ENCODE measurements at places on chromosomes 7 and 10.
A peak's percentile ranks its signal among the peaks of the same experiment; 100 is the strongest.

- no peak for DNase-seq
These were observed 49.3 kb downstream of the CALML3 start for GRCh38 chr10:5573968-5574641.

DNA sequence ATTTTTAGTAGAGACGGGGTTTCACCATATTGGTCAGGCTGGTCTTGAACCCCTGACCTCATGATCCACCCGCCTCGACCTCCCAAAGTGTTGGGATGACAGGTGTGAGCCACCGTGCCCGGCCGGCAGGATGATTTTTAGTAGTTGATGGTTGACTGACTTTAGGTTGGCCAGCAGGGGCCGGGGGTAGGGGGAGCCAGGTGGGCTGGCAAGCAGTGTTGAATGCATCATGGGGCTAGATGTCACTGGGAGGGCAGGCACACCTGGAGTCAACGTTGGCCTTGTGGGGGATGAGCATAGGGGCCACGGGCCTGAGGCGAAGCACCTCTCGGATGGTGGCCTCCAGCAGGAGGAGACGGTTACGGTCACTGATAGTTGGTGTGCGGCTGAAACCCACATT lies 5.0 kb downstream of the CYP17A1 start:
- DNase-seq = no peak

GRCh38 chr7:66626331-66626934 lies 2.2 kb upstream of the KCTD7 start:
- no peak for DNase-seq

DNA sequence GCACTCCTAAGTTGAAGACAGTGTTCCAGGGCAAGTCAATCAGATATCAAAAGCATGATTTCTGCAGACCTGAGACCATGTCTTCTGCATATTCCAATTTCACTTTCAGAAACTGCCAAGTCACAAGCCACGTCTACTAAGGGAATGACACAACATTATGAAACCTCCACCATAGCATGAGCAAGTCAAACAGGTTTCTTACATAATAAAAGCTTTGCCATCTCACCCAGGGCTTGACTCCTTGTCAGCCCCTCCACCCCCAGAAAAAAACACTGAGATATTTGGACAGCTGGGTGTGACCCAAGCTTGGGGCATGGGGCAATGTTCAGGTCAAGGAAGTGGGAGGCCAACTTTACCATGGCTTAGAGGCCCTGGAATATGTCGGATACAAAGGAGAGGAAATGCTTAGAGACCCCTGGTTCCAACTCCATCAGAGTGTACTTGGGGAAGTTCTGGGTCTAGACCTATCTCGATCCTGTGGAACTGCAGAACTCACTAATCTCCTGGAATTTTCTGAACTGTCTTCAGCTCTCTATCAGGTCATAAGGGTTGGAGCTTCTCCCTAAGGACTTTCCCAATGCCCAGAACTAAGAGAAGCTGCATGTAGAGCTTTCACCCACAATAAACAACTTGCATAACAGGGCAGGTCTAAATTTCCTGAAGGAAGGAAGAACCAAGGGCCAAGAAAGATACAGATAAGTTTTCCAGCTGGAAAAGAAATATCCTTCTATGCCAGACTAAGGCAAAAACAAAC lies 80.6 kb upstream of the NAMPT start:
- DNase-seq = no peak

- DNase-seq = peak; percentile 64
These were observed 126.7 kb upstream of the ZMIZ1 start for GRCh38 chr10:78942091-78942501.

GRCh38 chr10:68957654-68958053 lies 1.7 kb downstream of the DDX21 start:
- no peak for DNase-seq

- no peak for DNase-seq
These were observed 528.9 kb downstream of the MAGI2 start for GRCh38 chr7:78924581-78924980.

DNA sequence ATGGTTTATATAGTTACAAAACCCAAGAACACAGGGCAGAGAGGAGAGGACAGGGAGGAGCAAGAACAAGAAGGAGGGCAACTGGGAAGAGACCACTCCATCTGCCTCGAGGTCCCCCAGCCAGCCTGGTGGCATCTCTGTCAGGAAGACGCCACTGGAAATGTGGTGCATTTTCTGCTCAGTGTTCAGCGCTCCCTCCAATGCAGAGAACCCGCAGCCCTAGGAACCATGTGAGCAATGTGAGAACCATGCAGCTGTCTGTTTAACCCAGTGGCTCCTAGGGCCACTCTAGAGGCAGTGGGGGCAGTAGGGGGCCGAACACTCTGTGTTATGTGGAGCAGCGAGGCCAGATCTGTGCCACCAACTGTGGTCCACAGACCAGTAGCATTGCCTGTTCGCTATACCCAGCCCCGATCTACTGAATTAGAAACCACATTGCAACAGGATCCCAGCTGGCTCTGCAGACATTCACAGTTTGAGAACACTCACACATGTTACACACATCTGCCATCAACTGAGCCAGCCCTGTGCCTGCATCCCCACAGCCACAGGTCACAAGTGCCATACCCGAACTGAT lies 110.2 kb downstream of the CPXM2 start:
- DNase-seq = no peak

DNA sequence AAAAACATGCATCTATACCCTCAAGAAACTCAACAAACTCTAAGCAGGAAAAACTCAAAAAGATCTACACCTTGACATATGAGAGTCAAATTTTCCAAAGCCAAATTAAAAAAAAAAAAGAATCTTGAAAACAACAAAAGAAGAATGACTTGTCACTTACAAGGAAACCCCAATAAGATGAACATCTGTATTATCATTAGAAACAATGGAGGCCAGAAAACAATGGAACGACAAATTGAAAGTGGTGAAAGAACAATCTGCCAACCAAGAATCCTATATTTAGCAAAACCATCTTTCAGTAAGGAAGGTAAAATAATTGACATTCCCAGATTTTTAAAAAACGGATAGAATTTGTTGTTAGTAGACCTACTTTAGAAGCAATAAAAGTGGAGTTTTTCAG lies 516.8 kb downstream of the ACTR3B start:
- no peak for DNase-seq

DNA sequence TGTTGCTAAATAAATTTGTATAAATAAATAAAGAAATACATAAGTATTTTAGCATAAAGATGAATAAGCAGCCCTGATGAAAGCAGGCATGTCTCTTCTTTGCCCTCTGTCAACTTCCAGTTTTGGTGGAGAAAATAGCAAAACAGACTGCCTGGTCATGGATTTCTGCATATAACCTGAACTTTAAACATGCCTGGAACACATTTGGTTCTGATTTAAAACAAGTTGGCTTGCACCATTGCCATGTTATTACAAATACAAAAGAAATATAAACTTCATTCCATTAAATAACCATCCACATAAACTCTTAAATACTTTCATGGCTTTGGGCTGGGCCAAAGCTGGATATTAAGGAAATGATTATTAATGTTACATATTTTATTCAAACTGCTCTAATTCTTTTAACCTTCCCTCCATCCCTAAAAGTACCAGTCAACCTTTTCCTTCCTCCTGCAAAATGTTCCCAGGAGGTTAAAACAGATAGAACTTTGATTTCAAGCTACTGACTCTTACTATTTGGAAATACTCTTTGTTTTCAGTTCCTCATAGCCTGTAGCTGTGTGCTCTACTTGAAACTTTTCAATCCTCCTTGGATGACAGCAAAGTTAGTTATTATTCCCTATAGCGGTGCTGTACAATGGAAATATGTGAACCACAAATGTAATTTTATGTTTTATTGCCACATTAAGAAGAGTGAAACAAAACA lies 96.3 kb downstream of the BICC1 start:
- DNase-seq = no peak

GRCh38 chr7:104160375-104160774 lies 47.4 kb downstream of the ORC5 start:
- DNase-seq = peak; percentile 69

DNA sequence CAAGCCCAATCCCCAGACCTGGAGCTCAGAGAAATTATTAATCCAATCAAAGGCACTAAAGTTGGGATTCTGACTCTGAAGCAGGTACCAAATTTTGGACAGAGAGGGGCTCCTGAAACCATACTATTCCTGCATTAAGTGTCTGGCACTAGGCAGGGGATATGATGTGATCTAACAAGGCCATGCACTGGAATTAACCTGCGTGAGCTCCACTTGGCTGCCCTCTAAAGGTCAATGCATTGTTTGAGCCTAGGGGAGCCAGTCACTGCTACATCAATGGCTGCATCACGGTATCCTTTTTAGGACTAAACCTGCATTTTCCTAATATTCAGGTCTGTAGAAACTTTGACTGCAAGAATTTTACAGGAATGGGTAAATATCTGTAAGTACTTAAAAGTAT lies 42.1 kb downstream of the ST8SIA6 start:
- DNase-seq = peak; percentile 21

DNA sequence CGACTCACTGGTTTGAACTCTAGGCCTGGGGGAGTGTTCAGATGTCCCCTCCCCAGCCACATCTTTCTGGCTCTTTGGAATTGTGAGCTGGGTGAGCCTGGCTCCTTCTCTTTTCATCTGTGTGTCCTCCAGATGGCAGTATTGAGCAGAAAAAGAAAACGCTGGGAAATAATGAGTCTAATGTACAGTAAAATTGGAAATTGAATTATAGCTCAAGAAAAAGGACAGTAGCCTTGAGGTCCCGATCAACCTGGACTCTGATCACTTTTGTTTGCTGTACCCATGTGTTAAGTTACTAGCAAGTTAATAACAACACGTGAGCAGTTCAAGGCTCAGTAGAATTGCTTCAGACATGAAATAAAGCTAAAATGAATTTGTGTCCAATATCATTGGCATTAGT lies 77.9 kb downstream of the SNX10 start:
- DNase-seq = peak; percentile 94

DNA sequence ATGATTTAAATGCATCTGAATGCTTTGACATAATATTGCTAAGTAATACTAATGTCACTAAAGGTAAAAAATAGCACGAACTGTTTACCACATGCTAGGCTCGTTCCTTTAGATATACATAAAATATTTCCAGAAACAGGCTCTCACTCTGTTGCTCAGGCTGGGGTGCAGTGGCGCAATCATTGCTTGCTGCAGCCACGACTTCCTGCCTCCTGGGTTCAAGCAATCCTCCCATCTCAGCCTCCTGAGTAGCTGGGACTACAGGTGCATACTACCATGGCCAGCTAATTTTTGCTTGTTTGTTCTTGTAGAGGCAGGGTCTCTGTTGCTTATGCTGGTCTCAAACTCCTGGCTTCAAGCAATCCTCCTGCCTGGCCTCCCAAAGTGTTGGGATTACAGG lies 183.3 kb downstream of the SGMS1 start:
- no peak for DNase-seq

GRCh38 chr7:158666401-158666800 lies 38.2 kb downstream of the NCAPG2 start:
- DNase-seq = no peak

DNA sequence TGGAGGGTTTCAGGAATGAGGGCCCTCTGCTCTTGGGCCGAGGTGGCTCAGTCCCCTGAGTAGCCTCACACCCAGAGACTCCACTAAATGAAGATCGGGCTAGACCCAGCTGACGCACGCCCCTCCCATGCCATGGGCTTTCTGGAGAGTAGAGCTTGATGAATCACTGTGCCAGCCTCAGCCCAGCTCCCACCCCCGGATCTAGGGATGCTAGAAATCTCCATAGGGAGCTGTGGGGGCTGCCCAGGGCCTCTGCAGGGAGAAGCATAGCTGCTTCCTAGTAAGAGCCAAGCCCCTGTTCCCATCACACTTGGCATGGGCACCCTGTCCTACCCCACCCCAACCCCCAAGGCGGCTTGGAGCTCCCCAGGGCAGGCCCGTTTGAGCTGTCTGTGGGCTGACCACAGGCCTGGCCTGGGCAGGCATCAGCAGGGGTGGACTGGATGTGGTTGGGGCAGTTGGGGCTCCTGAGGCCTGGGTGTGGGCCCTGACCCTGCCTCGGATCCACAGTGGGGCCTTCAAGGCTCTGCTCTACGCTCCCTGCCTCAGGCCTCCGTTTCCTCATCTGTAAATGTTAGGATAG lies 121.2 kb downstream of the ZMIZ1 start:
- no peak for DNase-seq

GRCh38 chr7:122914812-122915211 lies 28.6 kb upstream of the CADPS2 start:
- no peak for DNase-seq

- no peak for DNase-seq
These were observed 288.4 kb upstream of the LRRTM3 start for GRCh38 chr10:66637273-66638036.

DNA sequence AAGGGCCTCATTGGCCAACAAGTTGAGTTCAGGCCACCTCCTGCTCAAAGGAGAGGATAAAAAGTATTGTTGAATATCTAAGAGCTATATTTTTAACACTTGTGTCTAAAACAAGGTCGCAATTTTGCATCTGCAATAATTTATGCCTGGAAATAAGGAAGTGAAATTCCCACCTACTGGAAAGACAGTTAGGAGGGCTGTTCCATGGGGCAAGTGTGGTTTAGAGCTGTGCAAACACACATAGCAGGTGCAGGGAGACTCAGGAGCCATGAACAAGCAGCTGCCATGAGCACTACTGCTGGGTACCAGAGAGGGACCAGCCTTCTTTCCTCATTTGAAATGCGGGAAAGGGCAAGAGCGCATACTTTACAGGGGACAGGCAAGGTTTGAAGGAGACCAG lies 35.5 kb upstream of the IKZF1 start:
- DNase-seq = no peak

DNA sequence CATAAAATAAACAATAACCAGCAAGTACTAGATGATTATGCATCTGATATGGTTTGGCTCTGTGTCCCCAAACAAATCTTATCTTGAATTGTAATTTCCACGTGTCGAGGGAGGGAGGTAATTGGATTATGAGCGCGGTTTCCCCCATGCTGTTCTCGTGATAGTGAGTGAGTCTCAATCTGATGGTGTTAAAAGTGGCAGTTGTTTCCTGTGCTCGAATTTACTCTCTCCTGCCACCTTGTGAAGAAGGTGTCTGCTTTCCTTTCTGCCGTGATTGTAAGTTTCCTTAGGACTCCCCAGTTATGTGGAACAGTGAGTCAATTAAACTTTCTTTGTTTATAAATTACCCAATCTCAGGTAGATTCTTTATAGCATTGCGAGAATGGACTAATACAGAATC lies 15.1 kb downstream of the CNTNAP2 start:
- no peak for DNase-seq

DNA sequence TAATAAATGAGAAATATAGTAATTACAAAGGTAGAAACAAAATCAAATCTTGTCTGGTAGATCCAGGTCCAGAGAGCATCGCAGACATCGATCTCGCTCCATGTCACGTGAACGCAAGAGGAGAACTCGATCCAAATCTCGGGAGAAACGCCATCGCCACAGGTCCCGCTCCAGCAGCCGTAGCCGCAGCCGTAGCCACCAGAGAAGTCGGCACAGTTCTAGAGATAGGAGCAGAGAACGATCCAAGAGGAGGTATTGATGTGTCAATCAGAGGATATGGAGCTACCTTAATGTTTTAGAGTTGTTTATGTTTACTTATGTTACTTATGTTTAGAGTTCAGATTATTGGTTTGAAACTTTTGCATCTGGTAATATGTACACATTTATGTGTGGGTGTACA lies 57.8 kb downstream of the LUC7L2 start:
- no peak for DNase-seq

DNA sequence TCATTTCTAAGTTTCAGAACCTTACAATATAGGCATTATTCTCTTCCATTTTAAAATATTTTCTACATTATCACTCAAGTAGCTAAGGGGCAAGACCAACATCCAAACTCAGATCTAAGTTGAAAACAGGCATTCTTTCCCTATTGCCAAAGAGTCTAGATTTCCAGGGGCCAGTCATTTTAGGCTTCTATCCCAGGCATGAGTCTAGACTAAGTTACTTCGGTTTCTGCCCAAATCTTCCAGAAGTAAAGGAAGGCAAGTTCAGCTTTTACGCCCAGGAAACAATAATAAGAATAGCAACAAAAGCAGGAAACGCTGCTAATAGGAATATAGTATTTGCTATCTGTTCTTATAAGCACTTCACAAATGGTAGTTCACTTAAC lies 189.9 kb downstream of the DGKI start:
- no peak for DNase-seq

Data from eye (tissue), 1 donor.